ENCODE measurements at places on chromosomes 5 and 9. TPM values are rescaled to one million over a fixed set of nuclear protein-coding genes. Genes with fewer than 3 reads are reported as not detected.

SLC45A2 gene
- total RNA-seq = not detected

ZDHHC11 gene
- 3.6 TPM for total RNA-seq

PCDHGA10 gene
- 0.30 TPM for total RNA-seq

LRSAM1 gene
- 13.4 TPM for total RNA-seq

DNA sequence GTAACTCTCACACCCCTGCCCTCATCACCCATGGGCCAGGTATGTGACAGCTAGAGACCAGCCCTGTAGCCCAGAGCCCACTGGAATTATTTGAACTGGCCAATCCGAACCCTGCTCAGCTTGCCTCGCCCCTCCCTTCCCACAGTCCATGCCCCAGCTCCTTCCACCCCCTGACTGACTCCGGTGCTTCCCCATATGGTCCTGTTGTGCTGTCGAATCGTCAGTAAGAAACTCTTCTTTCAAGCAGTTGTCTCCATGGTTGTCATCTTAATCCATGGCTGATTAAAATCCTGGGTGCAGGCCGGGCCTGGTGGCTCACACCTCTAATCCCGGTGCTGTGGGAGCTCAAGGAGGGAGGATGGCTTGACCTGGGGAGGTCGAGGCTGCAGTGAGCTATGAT lies 118.5 kb downstream of the COL23A1 start:
- no peak for DNase-seq

Measured in Daoy (cell line).